ENCODE measurements at places on chromosomes 11 and 22.

DNA sequence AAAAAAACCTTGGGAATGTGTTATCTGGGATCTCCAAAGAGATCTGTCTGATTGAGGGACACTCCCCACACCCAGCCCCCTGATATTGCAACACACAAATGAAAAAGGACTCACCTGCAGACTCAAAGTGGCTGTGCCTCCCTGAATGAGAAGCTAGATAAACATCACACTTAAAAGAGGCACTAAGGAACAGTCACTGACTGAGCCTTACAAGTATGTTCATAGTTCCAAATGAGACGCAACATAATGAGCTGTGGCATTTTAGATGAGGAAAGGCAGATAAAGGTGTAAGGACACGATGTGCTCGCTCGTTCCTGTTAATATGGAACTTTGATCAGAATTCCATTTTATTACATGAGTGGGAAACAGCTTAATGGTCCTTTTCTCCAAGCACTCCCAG lies 21.0 kb upstream of the CFAP300 start:
- no peak for DNase-seq

GRCh38 chr22:36341640-36342041 lies 46.1 kb downstream of the MYH9 start:
- no peak for DNase-seq

DNA sequence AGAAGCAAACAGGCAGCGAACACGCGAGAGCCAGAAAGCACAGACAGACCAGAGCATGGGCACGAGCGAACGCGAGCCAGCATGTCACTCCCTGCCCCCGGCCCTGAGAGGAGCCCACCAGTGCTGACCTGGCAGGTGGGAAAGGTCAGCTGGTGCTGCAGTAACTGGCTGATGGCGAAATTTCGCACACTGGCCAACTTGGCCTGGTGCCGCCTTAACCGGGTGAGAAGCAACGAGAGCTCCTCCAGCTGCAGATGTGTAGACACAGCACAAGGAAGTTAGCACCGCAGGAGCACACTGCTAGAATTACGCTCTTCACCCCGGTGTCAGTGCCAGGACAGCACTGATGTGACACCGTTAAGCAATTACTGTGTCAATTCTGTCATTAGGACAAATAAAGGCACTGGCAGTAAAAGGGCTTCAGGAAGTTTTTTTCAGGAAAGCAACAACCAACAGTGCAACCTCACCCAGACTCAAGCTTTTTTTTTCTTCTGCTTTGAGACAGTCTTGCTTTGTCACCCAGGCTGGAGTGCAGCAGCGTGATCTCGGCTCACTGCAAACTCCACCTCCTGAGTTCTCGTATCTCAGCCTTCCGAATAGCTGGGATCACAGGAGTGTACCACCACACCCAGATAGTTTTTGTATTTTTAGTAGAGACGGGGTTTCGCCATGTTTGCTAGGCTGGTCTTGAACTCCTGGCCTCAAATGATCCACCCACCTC lies 76.8 kb downstream of the C11orf58 start:
- no peak for DNase-seq

DNA sequence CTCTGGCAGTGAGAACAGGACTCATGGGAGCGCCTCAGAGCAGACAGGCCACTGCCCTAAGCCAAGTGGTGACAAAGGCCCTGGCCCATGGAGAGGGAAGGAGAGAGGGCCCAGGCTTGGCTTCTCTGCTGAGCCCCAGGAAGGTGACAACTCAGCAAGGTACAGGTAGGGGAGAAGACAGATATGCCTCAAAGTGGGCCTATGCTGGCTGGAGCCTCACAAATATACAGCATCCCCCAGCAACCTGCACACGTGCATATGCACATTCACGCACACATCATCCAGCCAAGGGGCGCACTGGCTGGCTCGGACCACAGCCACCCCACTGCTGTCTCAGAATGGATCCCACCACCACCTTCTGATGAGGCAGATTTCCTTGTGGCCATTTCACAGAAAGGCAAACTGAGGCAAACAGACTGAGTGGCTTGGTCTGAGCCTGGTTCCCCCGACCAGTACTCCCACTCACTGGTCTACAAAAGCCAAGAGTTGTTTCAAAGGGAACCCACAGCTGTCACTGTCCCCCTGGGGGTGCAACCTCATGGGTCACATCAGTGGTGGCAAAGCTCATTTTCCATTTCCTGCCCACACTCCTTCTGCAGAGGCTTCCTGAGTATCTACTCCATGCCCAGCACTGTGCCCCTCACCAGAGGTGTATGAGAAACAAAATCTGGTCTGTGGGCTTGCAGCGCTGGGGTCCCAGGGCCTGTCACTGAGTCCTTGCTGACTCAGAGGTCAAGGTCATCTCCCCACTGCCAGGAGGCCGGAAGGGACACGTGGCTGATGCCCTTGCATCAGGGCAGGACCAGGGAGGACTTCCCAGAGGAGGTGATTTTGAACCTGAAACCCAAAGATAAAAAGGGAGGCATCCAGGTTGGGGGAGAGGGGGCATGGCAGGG lies 67.3 kb upstream of the PRR5 start:
- DNase-seq: no peak

DNA sequence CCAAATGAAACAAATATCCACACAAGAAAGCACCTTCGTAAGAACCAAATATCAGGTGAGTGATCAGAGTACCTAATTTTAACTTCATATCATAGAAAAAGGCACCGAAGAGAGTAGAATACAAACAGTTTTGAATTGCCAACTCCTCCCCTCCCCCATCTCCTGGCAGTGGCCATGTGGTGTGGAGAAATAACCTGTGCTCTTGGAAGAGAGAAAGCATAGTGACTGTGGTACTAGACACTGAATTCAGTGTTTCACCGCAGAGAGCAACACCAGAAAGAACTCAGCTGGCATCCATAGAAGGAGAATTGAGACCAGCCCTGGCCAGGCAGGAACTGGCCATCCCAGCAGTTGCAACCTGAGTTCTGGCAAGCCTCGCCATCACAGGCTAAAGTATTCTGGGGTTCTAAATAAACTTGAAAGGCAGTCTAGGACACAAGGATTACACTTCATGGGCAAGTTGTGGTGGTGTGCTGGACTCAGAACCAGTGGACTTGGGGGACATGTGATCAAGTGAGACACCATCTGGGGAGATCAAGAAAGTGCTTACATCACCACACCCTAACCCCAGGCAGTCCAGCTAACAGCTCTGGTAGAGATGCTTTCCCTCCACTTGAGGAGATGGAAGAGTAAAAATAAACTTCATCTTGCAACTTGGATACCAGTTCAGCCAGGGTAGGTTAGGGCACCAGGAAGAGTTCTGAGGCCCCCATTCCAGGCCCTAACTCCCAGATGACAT lies 1003.2 kb downstream of the NTM start:
- DNase-seq: no peak

DNA sequence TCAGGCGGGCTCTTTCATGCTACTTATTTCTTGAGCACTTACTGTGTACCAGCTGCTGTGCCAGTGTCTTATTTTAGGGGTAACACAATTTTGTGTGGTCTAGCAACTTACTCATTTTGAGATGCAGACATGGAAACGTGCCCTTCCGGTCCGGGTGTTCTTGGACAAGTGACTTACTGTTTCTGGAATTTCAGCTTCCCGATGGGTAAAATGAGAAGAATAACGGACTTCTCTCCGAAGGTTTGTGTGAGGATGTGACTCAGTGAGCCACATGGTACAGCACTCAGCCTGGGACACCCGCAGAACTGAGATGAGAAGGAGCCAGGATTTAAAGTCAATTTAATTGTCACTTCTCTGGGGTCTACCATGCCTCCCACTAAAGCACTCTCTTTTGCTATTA lies 114.5 kb upstream of the SYT13 start:
- no peak for DNase-seq

DNA sequence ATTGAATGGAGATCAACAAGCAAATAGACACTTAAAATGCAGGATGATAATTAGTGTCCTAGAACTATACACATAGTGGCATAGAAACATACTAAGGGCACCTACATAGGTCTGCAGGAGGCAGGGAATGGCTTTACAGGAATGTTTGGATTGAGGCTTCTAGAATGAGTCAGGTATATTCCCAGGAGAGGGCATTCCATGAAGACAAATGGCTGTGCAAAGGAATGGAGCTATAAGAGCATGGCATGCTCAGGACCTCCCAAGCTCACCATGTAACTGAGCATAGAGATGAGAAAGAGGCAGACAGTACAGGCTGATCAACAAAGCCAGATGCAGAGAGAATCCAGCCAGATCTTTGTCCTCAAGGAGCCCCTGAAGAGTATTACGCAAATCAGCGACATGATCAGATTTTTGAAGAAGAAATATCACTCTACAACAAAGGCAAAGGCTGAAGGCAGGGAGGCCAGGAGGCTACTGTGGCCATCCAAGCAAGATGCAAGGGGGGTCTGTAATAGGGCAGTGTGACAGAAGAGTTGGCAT lies 211.1 kb upstream of the MTNR1B start:
- DNase-seq: no peak

All from activated naive CD4-positive, alpha-beta T cell treated with anti-CD3 and anti-CD28 coated beads, Interleukin-2, amount 10 ng/mL, durations not matched to agents 7 days and 5 days (primary cell).